ENCODE measurements at places on chromosomes 5 and 9. TPM values are rescaled to one million over a fixed set of nuclear protein-coding genes. Genes with fewer than 3 reads are reported as not detected.

DNA sequence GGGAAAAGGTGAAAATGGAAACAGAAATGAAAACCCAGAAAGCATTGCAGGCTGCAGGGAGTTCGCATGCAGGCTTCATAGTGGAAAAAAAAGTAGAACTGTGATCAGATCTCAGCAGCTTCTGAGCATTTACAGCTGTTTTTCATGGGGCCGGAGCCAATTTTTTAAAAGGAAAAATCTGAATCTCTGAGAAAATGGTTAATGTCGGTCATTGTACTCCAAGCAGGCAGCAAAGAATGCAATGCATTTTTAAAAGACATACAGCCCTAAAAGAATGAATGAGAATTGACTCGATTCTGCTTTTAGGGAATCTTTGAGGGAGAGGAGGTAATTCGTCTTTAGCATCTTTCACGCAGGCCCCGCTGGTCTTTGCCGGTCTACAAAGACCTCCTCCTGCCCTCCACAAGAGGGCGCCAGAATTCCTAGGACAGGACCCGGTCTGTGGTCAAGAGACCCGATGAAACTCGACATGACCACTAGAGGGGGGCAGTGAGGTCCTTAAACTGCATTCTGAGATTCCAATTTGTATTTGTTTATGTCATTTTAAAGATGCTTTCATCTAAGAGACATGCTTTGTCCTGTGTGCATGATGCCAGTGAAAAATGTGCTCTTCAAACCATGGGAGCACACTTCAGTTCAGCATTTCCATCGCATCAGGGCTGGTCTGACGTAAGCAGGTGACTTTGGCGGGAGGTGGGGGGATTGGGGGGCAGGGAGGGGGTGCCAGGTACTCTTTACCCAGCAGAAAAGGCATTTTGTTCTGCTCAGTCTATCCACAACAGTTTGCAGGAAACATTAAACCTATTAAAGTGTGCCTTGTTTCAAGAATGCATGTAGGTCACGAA is 43.7 kb upstream of the TMEM252 start:
- DNase-seq = peak; percentile 86

- peak; percentile 69 for DNase-seq
These were observed 156.4 kb downstream of the SPOCK1 start for GRCh38 chr5:137342764-137343163.

- no peak for DNase-seq
These were observed 175.2 kb downstream of the SAXO1 start for GRCh38 chr9:18857769-18858168.

- DNase-seq = peak; percentile 66
These were observed 126.1 kb downstream of the SNX18 start for GRCh38 chr5:54643685-54644106.

The CCDC171 gene
- 0.57 TPM for total RNA-seq

The DEPDC1B gene
- 35.3 TPM for total RNA-seq

GRCh38 chr9:96232539-96233241 is 69.3 kb downstream of the HSD17B3 start:
- peak; percentile 64 for DNase-seq

DNA sequence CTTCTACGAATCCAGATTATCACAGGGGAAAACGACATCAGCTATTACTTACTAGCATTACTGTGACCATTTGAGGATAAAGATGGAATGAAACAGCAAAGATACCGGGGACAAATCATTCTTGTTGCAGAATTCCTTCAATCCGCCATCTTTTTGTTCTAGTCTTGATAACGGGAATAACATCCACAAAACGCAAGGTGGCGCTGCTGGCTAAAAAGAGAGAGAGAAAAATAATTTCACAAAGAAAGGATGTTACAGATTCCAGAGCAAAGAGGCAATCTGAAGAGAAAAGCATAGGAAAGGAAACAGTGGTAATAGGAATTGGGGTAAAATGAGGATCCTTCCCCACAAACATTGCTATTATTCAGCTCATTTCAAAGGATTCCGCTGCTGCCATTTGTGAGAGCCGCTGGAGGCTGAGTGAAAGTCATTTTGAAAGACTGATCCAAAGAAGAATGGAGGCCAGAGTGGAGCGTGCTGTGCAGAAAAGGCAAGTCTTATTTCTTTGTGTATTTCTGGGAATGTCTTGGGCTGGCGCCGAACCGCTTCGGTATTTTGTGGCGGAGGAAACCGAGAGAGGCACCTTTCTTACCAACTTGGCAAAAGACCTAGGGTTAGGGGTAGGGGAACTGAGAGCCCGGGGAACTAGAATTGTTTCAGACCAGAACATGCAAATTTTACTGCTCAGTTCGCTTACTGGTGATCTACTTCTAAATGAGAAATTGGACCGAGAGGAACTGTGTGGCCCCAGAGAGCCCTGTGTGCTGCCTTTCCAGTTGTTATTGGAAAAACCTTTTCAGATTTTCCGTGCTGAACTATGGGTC is at the start of gene PCDHB7:
PCDHB7 (plus strand) TSS at position 264 of the 824 bp plus-strand sequence; CDS start at position 456, 192 bp downstream.
- DNase-seq = peak; percentile 66

The KCNV2 gene
- total RNA-seq = not detected

The TNFSF8 gene
- total RNA-seq = not detected

GRCh38 chr9:75213765-75214164 is 125.5 kb downstream of the OSTF1 start:
- no peak for DNase-seq

- no peak for DNase-seq
These were observed 38.2 kb upstream of the SEMA4D start for GRCh38 chr9:89536145-89536574.
